NCI-H2029 treated with DMSO at 0.1 percent for 48 hours (cell line): ENCODE measurements at places on chromosomes 16 and 17.

DNA sequence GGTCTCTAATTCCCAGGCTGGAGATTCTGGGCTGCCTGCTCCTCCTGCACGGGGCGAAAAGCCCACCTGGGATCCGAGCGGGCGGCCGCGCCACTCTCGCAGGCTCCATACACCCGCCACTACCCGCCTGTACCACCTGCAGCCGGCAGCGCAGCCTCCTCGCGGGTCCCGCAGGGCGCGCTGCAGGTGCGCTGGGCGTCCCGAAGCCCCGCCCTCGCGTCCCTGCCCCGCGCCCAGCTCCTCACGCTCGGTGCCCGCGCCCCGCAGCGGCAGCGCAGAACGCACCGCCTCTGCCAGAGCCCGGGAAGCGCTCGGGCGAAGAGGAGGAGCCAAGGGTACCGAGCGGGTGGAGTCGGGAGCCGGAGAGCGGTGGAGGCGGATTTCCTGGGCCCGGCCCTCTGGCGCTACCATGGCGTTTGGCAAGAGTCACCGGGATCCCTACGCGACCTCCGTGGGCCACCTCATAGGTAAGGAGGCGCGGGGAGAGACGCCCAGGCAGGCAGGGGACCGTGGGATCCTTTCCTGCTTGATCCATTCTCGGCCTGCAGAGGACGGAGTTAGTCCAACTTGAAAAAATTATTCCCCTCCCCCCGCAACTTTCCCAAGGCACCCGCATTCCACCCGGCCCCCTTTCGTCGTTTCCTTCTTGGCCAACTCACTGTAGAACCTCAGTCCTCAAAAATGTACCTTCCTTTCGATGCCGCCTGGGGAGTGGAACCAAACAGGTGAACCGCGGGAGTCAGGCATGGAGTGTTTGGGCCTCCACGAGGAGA is at the start of gene TOM1L1:
Gene TOM1L1, plus strand, starts transcription at position 396 of the 773 bp plus-strand sequence. Its CDS starts 14 bp downstream, at position 410.
- DNase-seq = peak; percentile 56

DNA sequence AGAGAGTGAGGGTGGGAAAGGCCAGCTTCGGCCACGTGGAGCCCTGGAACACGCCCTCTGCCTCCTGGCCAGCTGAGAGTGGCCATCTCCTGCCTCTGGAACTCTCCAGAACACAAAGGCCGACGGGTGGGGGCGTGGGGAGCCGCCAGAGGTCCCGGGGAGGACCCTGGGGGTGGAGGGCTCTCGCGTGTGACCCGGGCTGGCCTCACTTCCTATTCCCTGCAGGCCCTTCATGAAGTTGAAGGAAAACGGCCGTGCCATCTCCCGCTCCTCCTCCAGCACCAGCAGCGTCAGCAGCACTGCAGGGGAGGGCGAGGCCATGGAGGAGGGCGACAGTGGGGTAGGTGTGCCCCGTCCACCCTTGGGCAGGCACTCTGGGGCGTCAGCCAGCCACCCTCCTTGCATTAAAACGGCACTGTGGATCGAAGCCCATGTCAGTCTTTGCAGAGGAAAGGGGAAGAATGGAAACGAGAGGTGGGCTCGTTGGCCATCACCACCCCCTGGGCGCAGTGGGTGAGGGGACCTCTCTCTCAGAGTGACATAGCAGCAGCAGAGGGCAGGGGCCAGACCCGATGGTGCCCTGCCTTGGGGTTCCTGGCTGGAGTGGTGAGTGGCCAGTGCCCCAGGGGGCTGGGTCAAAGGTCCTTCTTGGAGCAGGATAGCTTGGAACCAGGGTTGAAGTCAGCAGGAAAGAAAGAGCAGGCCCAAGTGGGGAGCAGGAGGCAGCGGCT is 37.1 kb downstream of the OR1D5 start:
- no peak for DNase-seq

GRCh38 chr16:87681981-87682570 is 79.8 kb downstream of the JPH3 start:
- no peak for DNase-seq

- no peak for DNase-seq
These were observed 100.1 kb downstream of the MARF1 start for GRCh38 chr16:15542734-15543347.

GRCh38 chr17:77228241-77228752 is 87.5 kb downstream of the SEC14L1 start:
- DNase-seq = no peak

- DNase-seq = peak; percentile 70
These were observed 166.3 kb downstream of the ANKFN1 start for GRCh38 chr17:56319531-56319930.

- DNase-seq = no peak
These were observed 191.3 kb downstream of the NTN1 start for GRCh38 chr17:9212376-9213302.

DNA sequence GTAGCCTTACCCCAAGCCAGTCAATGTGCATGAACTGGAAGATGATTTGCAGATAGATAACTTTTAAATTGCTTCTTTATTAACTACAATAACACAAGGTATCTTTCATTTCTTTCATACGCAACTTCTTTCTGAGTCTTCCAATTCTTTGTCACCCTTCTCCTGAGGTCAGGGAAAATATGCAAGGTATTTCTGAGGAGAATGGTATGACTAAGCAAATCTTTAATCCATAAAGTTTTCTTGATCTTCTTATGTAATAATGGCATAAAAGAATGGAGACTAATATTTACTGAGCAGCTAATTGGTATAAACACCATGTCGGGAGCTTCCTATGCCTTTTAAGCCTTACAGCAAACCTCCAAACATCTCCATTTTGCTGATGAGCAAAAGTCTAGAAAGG is 438.9 kb downstream of the KCNJ2 start:
- DNase-seq = no peak

- no peak for DNase-seq
These were observed 86.3 kb downstream of the VPS53 start for GRCh38 chr17:628089-628941.

DNA sequence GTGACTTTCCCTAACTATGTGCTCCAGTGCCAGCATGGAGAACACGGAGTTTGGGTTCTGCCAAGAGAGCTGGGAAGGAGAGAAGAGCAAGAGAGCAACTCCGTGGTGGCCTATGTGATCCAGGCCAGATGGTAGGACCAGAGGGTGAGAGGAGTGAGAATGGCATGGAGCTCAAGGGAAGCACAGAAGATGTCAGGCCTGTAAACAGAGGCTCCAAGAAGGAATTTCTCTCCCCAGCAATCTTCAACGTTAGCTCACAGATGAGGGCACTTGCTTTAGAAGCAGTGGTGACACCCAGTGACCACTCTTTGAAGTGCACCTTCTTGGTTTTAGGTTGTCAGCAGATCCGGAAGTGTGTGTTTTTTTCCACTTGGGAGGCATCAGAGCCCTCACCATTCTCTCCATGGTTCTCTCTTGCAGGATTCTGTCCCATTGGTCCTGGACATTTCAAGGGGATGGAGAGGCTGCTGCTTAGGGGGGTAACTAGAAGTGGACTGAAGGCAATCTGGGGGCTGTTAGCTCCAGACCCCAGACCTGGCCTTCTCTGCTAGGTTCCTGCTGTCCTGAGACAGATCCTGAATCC is 18.1 kb upstream of the TMEM98 start:
- no peak for DNase-seq

GRCh38 chr16:15708997-15709396 is 59.0 kb downstream of the NDE1 start:
- no peak for DNase-seq

GRCh38 chr16:4245077-4245791 is 3.4 kb upstream of the SRL start:
- DNase-seq = no peak

GRCh38 chr16:31260136-31260931 is 559 bp downstream of the ITGAM start:
- no peak for DNase-seq

DNA sequence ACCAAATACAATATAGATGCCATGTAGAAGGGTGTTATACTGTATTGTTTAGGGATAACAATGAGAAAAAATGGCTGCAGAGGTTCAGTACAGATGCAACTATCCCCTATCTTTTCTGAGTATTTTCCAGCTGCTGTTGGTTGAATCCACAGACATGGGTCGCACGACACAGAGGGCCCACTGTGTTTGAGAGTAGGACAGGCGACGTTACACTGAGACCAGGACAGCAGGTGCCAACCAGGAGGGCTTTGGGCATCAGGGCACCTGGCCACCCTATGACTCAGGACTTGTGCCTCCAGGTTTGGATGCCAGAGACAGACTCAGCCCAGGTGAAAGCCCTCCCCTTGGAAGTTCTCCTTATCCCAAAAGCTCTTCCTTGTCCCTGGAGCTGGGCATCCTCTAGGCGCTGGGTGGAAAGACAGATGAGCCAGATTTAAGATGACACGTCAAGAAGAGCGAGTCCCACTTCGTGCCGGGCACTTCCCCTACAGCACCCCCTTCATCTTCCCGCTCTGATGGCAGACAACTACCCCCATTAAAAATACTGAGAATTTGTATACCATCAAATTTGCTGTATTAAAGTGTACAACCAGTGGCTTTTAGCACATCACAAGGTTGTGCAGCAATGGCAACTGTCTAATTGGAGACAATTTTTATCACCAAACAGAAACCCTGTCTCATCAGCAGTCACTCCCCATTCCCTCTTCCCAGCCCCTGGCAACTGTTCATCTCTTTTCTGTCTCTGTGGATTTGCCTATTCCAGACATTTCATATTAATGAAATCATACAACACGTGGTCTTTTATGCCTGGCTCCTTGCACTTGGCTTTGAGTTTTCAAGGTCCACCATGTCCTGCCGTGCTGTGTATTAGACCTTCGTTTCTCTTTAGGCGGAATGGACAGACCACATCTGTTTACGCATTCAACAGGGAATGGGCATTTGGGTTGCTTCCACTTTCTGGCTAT is 30.6 kb downstream of the TNFRSF13B start:
- DNase-seq = no peak

DNA sequence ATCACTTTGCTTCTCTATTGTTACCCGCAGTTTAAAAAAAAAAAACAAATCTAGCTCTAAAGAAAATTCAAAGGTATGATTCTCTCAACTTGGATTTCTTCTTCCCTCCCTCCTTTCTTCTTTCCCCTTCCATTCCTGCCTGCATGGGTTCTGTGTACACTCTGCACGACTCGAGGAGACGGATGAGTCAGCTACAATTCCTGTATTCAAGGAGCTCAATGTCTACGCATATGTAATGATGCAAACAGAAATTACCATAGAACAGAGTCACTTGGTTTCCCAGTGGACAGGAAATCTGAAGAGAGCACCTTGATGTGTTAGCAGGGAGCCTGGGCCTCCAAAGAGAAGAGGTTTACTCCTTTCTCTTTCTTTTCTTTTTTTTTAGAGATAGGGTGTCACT is 92.3 kb downstream of the VPS53 start:
- DNase-seq = no peak

- no peak for DNase-seq
These were observed 213.8 kb upstream of the NLRP1 start for GRCh38 chr17:5798094-5798493.

GRCh38 chr17:43024407-43025289 is at the start of gene RND2:
TSS of gene RND2 (plus strand) at chr17:43025231. CDS start at chr17:43025348, 117 bp downstream.
- peak; percentile 27 for DNase-seq

DNA sequence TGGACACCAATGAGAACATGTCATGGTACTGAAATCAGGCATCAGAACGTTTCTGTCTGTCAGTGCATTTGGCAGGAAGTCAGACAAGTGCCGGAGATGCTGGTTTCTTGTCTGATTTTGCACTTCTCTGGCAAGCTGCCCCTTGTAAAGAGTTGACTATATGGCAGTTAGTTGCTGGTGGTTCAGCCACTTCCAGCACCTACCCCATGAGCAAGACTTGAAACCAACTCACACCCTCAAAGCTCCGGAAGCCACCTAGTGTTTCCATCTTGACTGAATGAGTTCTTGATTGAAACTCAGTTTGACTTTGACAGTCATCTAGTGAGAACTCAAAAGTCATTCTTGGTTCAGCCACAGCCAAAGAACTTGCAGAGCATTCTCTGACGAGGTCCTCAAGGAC is 225.1 kb downstream of the SPECC1 start:
- no peak for DNase-seq

DNA sequence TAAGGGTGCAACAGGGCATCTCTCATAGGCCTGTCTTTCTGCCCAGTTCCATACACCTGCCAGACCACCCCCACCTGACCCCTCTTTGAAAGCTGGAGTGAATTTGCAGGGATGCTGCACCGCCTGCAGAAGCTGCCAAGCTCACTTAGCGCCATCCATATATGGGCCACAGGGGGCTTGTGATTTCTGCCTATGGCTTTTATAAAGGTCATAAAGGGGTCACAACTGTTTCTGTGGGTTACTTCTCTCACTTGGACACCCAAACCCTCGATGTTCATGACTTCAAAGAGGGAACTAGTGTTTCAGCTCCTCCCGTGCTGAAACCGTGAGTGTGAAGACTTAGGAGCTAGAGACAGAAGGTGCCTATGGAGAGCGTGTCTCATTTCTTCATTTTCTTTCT is 23.9 kb upstream of the MEAK7 start:
- DNase-seq = no peak

GRCh38 chr16:29868396-29869009 is 5.5 kb upstream of the CDIPT start:
- DNase-seq = no peak

DNA sequence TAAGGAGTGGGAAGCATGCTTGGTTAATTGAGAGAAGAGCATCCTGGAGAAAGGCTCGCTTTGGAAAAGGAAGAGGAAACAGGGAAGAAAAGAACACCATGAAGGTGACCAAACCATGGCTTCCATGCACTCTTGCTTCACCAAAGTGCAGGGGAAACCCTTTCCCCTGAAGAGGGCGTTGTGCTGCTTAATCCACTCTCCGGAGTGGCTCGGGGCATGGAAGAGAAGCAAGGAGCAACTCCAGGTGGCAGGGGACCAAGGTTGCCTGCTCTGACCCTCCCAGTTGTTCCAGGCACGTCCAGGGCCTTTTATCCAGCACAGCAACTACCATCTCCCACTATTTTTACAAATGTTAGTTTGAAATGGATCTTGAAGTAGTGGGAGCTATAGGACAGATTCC is 108.1 kb downstream of the STX8 start:
- no peak for DNase-seq

GRCh38 chr16:22198547-22199293 is 7.4 kb upstream of the EEF2K start:
- no peak for DNase-seq

- peak; percentile 74 for DNase-seq
These were observed 1.8 kb downstream of the TNS4 start for GRCh38 chr17:40499551-40500189.

DNA sequence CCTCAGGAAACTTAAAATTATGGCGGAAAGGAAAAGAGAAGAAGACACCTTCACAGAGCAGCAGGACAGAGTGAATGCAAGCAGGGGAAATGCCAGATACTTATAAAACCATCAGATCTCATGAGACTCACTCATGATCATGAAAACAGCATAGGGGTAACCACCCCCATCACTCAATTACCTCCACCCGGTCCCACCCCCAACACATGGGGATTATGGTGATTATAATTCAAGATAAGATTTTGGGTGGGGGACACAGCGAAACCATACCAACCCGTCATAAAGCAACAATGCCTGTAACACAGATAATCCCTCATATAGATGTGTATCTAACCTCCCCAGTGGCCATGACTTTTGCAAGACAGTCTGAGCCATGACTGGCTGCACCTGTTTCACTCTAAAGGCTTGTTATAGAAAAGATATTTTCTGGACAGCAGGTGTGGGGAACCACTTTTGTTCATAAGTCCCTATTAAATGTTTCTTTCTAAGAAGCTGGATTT is 7.0 kb upstream of the GSDMA start:
- DNase-seq = no peak
